ENCODE measurements at places on chromosomes 1 and 21.

GRCh38 chr1:244304656-244305055 lies 147.1 kb downstream of the ADSS2 start:
- no peak for DNase-seq

GRCh38 chr1:92502247-92502646 lies 15.5 kb upstream of the GFI1 start:
- no peak for DNase-seq

DNA sequence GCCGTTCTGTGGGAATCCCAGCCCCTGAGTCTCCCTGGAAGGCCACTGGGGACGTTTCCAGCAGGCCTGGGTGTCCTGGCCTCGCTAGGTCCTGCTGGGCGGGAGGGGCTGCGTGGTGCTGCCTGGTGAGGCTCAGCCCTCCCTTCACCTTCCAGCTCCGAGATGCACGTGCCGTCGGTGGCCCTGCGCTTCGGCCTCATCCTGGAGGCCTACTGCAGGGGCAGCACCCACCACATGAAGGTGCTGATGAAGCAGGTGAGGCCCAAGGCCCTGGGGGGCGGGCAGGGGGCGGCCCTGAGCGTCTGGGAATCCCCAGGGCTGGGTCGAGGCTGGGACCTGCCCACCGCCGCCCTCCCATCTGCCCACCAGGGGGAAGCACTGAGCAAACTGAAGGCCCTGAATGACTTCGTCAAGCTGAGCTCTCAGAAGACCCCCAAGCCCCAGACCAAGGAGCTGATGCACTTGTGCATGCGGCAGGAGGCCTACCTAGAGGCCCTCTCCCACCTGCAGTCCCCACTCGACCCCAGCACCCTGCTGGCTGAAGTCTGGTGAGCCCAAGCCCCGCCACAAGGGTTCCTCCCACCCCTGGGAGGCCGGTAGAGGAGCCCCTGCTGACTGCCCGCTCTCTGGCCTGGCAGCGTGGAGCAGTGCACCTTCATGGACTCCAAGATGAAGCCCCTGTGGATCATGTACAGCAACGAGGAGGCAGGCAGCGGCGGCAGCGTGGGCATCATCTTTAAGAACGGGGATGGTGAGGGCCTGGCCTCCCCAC lies 70.3 kb downstream of the PIK3CD start:
- no peak for DNase-seq

- no peak for DNase-seq
Observed at GRCh38 chr1:180981596-180982387, 40.9 kb downstream of the STX6 start.

DNA sequence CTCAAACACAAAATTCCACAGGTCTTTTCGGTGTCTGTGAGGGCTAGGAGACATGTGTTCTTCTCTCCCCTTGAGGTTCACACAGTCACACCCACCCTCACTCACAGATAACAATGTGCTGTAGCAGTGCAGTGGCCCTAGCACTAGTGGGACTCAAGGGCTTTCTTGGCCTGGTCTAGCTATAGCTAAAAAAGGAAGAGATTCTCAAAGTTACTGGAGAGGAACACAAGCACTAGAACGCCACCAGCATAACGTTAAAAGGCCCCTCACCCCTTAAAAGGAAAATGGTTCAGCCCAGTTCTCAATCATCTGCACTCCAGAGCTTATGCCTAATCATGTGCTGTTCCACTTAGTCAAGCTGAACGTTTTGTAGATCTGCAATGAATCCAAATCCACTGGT lies 39.5 kb downstream of the RGS8 start:
- DNase-seq: no peak

GRCh38 chr1:62800281-62800680 lies 16.3 kb downstream of the ATG4C start:
- no peak for DNase-seq

DNA sequence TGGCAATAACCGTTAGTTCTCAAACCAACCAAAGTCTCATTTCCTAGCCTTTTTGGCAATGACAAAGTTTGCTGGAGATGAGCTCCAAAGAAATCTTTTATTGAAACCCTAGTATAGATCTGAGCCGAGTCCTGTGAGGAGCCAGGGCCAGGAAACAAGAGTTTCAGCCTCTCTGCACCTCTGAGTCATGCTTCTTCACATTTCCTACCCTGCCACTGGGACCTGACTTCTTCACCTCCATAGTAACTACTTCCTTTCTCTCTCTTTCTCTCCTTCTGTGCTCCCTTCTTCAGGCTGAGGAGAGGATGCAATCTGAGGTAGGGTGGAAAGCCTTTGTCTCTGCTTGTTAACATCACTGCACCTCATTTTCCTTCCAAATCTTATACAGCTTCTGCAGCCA lies 38.7 kb upstream of the IPO9 start:
- DNase-seq: no peak

DNA sequence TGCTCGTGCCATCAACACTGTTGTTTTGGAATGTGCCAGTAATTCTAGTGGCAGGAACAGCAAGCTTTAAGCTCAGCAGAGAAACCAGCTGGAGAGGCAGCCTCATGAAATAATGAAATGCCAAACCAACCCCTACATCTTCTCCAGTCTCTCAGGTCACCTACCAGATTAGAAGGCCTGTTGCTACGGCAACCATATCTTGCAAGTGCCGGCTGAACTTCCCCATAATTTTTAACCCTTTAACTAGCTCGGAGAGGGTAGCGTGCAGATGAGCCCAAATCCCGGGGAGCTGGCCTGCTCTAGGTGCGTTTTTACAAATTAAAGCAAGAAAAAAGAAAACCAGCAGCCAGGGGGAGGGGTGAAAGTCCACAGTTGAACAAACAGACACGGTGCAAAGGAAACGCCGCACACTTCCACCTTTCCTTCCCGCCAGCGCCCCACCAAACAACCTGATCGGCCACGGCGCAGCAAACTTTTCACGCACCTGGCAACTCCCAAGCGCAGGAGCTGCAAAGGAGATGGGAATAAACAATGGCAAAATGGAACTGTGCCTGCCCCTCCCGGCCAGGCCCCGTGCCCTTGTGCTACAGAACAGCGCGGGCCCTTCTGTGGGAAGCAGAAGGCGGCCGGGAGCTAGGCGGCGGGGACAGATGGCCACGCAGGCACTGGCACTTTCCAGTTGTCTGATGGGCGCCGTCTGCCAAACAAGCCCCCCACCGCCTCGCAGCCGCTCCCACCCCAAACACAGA lies 50.1 kb downstream of the SSBP3 start:
- no peak for DNase-seq

GRCh38 chr1:172993640-172994039 lies 57.1 kb downstream of the TNFSF18 start:
- DNase-seq: peak; percentile 26

GRCh38 chr1:231166398-231166797 lies 4.5 kb downstream of the TRIM67 start:
- no peak for DNase-seq

DNA sequence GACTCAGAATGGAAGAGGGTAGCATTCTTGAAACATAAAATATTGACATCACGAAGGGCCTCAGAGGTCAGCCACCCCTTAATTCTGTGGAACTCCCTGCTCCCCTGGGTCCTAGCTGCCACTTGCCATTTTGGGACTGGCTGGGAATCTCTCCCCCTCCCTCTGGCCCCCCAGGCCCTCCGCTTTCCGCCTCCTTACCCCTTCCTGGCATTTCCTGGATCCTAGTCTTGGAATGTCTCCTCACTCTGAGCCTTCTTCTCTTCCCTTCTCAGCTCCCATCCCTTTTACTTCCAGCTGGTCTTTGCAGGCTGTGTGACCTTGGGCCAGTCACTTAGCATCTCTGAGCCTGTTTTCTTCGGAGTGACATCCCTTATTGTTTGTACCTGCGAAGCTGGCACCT lies 4.5 kb downstream of the PADI1 start:
- DNase-seq: no peak

GRCh38 chr21:14241297-14241696 lies 25.3 kb downstream of the RBM11 start:
- DNase-seq: no peak

- no peak for DNase-seq
Observed at GRCh38 chr1:20949871-20950590, 162.9 kb upstream of the HP1BP3 start.

- no peak for DNase-seq
Observed at GRCh38 chr1:172219966-172220365, 200.5 kb upstream of the C1orf105 start.

- DNase-seq: no peak
Observed at GRCh38 chr1:34547046-34547674, 207.7 kb upstream of the GJB5 start.

DNA sequence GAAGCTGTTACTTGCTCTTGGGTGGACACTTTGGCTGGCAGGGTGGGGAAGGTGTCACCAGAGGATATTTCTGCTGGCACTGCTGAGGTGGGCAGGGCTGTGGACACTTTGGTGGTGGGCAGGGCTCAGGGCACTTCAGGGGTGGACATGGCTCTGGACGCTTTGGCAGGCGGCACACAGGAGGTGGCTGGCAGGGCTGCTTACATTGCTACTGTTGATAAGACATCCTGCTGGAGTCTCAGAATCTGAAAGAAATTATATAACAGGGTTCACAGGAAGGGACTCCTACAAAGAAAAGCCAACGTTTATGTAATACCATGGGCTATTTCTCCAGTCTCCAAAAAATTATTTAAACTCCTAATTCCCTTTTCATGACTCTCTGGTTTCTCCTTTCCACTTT lies 10.2 kb downstream of the SPRR2G start:
- no peak for DNase-seq

Data from kidney glomerular epithelial cell (primary cell).